ENCODE measurements at places on chromosomes 1 and 21.
A peak's percentile ranks its signal among the peaks of the same experiment; 100 is the strongest.

- no peaks in the 10 kb centered on the region for H3K27me3 ChIP-seq
- no peak overlapping the region for H3K27ac ChIP-seq
- no peak for DNase-seq
- H3K4me3 ChIP-seq: no peak overlapping the region
- H3K4me1 ChIP-seq: no peaks in the 10 kb centered on the region
Measured at GRCh38 chr21:25036775-25037174, 570.5 kb downstream of the MRPL39 start.

DNA sequence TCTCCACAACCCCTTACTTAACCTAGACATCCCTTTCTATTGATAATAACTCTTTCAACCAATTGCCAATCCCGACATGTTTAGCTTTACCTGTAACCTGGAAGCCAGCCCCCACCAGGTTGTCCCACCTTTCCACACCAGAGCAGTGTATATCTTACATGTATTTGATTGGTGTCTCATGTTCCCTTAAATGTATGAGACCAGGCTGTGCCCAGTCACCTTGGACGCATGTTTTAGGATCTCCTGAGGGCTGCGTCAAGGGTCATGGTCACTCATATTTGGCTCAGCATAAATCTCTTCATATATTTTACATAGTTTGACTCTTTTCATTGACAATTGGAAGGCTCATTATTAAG is 5.3 kb upstream of the SLC19A1 start:
- H3K4me1 ChIP-seq: peaks cover 5% of the 10 kb centered on the region
- DNase-seq: no peak
- H3K27ac ChIP-seq: no peak overlapping the region

DNA sequence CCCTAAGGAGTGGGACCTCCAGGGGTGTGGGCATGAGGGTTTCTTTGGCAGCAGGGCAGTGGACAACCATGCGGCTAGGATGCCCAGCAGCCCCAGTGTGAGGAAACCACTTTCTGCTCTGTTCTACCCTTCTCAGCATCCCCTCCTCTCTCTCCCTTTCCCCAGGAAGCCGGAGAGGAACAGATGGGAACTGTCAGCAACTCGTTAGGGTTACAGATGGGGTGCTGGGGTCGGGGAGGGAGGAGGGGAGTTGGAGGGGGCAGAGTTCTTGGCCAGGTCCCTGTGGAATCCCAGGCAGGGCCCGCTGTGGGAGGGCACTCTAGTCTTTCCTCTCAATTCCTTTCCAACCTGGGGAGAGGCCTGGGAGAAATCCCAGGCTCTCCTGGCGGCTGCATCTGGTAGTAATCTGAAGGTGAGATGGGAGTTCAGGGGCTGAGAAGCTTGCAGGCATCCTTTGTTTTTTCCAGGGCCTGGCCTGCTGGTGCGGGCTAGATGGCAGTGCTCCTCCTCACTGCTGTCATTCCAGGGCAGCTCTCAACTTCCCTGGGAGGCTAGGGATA is 93.9 kb upstream of the CSF3R start:
- no peak overlapping the region for H3K4me3 ChIP-seq
- peaks cover 26% of the 10 kb centered on the region for H3K27me3 ChIP-seq
- no peaks in the 10 kb centered on the region for H3K4me1 ChIP-seq
- no peaks in the 10 kb centered on the region for H3K36me3 ChIP-seq

- H3K27me3 ChIP-seq: no peaks in the 10 kb centered on the region
- no peak for DNase-seq
- no peak overlapping the region for H3K27ac ChIP-seq
- H3K4me3 ChIP-seq: no peak overlapping the region
- H3K4me1 ChIP-seq: no peaks in the 10 kb centered on the region
- no peaks in the 10 kb centered on the region for H3K36me3 ChIP-seq
Measured at GRCh38 chr1:171160639-171161354, 24.3 kb upstream of the FMO2 start.

DNA sequence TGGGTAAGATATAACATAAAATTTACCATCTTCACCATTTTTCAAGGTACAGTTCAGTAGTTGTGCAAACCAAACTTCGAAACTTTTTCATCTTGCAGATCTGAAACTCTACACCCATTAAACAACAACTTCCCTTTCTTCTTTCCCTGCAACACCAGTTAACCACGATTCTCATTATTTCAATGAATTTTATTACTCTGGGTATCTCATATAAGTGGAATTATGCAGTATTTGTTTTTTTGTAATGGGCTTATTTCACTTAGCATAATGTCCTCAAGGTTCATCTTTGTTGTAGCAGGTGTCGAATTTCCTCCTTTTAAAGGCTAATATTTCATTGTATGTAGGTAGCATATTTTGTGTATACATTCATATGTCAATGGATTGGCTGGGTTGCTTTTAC is 146.1 kb downstream of the SPATA46 start:
- no peaks in the 10 kb centered on the region for H3K36me3 ChIP-seq
- H3K4me1 ChIP-seq: peaks cover 6% of the 10 kb centered on the region
- no peak for DNase-seq

DNA sequence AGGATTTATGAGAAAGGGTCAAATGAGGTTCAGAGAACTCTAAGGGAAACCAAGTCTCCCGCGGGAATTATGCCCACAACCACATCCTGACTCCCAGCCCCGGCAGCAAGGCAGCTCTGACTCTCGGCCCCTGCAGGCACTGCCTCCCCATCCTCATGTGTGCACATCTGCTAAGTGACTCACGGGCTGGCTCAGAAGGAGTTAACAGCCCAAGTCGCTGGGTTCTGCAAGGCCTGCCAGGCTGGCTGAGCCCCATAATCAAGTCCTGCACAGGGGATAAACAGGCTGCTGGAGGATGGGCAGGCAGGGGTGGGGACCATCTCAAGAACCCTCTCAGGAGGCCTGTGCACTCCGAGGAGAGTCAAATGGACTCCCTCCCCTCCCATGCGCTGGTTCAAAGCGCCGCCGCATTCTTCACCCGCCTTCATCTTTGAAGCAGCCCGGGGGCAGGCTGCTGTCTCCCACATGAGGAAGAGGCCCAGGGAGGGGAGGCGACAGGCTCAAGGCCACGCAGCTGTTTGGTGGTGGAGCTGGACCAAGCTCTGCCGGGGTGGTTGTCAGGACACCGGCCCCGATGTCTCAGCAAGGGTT is 344.3 kb downstream of the MATN1 start:
- peaks cover 4% of the 10 kb centered on the region for H3K27me3 ChIP-seq
- H3K4me1 ChIP-seq: no peaks in the 10 kb centered on the region
- H3K4me3 ChIP-seq: no peak overlapping the region
- H3K27ac ChIP-seq: no peak overlapping the region

- H3K4me3 ChIP-seq: no peak overlapping the region
- peak; percentile 36 for DNase-seq
- no peaks in the 10 kb centered on the region for H3K36me3 ChIP-seq
- H3K4me1 ChIP-seq: no peaks in the 10 kb centered on the region
- no peaks in the 10 kb centered on the region for H3K27me3 ChIP-seq
Measured at GRCh38 chr1:184684285-184685074, 70.2 kb downstream of the EDEM3 start.

GRCh38 chr1:208201229-208201628 is 43.0 kb downstream of the PLXNA2 start:
- H3K27me3 ChIP-seq: no peaks in the 10 kb centered on the region
- DNase-seq: peak; percentile 55
- H3K4me3 ChIP-seq: no peak overlapping the region
- H3K27ac ChIP-seq: no peak overlapping the region
- H3K4me1 ChIP-seq: no peaks in the 10 kb centered on the region

DNA sequence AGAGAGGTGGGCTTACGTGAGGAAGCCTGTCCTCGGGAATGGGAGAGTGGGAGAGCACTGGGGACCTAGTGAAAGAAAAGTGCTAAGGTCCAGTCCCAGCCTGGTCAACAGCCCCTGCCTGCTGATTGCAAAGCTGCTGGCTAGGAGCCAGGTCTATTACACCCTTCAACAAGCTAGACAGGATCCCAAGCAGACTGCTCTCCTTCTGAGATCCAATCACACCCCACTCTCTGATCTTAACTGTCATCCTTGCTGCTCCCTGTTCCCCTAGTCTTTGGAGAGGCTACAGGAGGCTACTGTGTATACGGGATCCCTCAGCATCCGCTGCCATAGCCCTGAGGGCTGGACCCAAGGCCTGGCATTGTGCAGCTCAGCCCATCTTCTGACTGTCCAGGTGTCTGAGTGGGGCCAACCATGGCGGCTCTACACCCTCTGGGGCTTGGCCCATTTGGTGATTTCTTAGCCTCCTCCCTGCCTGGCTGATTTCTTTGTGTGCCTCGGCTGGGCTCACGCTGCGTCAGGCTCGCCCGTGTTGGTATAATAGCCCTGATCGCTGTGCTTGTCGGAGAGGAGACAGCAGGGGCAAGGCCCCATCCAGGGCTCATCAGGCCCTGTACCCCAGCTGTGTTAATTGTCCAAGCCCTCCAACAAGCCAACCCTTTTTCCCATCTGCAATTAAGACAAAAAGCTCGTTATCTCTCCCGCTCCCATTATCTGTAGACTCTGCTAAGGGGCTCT is 43.9 kb downstream of the NAV1 start:
- no peak for DNase-seq
- H3K4me3 ChIP-seq: no peak overlapping the region
- H3K36me3 ChIP-seq: no peaks in the 10 kb centered on the region
- peaks cover 4% of the 10 kb centered on the region for H3K4me1 ChIP-seq

DNA sequence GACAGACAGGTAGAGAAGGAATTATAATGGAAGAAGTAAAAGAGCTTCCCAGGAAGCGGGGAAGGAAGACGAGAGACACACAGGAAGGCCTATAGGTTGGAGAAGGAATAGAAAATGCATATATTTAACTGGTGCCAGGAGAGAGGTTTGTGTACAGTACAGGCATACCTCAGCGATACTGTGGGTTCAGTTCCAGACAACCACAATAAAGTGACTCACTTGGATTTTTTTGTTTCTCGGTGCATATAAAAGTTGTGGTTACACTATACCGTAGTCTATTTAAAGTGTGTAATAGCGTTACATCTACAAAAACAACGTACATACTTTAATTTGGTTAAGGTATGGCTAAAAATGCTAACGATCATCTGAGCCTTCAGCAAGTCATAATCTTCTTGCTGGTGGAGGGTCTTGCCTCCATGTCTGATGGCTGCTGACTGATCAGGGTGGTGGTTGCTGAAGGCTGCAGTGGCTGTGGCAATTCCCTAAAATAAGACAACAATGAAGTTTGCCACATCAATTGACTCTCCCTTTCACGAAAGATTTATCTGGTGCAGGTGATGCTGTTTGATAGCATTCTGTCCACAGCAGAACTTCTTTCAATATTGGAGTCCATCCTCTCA is 16.0 kb downstream of the YARS1 start:
- H3K27me3 ChIP-seq: no peaks in the 10 kb centered on the region
- H3K36me3 ChIP-seq: peaks cover 49% of the 10 kb centered on the region
- H3K27ac ChIP-seq: no peak overlapping the region
- H3K4me3 ChIP-seq: no peak overlapping the region

GRCh38 chr1:81437213-81437612 is 363.5 kb upstream of the ADGRL2 start:
- DNase-seq: no peak
- H3K36me3 ChIP-seq: no peaks in the 10 kb centered on the region
- no peaks in the 10 kb centered on the region for H3K4me1 ChIP-seq

DNA sequence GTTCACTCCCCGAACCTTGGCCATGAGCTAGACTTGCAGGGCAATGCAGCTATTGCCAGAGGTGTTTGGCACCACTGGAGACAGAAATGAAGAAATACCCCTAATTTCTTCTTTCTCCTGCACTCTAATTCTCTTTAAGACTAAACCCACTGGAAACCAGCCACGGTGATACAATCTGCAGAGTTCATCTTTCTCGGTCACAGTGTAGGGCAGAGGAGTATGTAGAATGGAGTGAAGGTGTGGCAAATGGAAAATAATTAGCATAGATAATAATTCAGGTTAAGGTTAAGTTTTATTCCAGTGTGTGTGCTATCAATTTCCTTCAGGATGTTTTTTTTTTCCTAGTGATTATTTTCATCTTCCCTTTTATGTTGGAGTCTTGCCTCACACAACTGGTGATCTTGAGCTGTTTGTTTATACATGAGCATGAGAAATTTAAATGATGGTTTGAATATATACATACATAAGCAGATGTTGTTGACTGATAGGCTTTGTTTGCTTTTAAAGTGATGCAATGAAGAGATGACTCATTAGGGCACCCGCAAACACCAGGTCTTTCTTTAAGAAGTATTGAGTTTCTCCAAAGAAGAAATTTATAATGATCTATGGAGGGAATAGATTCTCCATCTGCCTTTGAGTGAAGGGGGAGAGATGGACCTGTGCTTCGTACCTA is 81.9 kb downstream of the SPATA17 start:
- H3K4me3 ChIP-seq: no peak overlapping the region
- no peak overlapping the region for H3K27ac ChIP-seq
- no peaks in the 10 kb centered on the region for H3K36me3 ChIP-seq
- no peaks in the 10 kb centered on the region for H3K27me3 ChIP-seq
- DNase-seq: no peak
- H3K4me1 ChIP-seq: no peaks in the 10 kb centered on the region

Measured in adrenal gland (tissue), 19 donors.